Suppressor macrophage treated with lipopolysaccharide for 4 hours (primary cell): ENCODE measurements at places on chromosomes 13 and 19.

GRCh38 chr13:58202099-58202498 is 570.6 kb downstream of the PCDH17 start:
- no peak for DNase-seq

DNA sequence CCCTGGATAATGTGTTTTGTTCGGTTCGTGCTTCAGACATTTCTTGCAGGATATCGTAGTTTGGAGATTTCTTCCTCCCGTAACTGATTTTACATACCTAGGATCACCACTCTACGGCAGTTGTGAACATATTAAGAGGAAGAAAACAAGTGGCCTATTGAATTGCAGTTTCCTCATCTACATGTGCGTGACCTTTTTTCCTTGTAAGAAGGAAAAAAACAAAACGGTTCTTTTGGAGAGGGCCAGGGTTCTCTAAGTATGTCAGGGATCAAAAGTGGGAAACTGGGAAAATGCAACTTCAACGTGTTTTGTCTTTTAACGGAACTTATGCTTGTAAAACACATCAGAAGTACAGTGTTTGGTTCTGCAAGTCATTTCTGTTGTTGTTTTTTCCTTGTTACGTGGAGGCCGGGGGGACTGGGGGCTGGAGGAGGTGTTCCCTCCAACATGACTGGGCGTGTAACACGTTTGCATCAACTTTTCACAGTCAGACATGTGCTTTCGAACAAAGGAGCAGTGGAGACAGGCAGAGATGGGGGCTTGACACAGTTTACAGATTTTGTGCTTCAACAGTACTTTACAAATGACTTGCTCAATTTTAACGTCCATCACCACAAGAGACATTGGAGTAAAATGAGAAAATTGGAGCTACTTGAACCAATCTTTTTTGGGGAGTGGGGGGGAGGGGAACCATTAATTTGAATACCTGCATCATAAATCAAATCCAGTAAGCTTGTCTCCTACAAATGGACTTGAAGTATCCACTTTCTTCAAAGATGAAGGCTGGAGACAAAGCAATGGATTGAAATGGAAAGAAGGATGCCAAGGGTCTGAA is 3.8 kb downstream of the ZC3H4 start:
- peak; percentile 46 for DNase-seq

DNA sequence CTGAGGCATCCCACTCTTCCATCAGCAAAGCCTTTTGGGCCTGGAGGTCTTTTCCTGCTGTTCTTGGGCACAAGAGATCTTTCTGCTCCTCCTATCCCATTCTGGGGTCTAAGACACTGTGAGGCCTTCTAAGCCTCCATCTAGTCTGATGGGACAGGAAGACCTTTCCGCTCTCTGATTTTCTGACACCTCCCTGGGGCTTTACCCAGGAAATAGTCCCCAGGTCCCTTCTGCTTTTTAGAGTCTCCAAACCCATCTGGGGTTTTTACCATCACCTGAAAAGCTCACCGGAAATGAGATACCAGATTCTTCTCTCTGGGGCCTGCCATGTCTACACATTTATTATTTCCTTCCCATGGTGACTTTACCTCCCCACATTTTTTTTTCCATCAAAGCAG is 21.1 kb downstream of the CLEC17A start:
- DNase-seq = no peak

DNA sequence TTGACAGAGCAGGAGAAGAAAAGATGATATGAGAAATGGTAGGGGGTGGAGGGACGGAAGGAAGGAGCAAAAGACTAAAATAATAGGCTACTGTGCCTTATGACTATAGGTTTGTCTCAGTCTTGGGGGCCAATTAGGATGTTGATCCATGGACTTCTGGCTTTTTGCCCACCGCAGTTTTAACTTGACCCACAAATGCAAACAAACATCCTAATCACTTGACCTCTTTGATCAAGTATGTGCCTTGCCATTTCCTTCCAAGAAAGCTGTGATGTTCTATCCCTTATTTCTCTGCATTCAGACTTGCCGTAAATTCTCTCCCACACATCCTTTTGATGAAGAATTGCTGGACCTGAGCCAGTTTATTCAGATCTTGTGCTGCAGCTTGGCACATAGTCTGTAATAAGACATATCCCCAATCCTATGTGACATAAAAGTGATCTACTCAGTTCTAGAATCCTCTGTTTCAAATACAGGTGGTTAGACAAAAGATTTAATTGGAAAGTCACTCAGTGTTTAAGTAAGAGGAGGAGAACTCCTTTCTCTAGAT is 62.8 kb downstream of the TPT1 start:
- no peak for DNase-seq

DNA sequence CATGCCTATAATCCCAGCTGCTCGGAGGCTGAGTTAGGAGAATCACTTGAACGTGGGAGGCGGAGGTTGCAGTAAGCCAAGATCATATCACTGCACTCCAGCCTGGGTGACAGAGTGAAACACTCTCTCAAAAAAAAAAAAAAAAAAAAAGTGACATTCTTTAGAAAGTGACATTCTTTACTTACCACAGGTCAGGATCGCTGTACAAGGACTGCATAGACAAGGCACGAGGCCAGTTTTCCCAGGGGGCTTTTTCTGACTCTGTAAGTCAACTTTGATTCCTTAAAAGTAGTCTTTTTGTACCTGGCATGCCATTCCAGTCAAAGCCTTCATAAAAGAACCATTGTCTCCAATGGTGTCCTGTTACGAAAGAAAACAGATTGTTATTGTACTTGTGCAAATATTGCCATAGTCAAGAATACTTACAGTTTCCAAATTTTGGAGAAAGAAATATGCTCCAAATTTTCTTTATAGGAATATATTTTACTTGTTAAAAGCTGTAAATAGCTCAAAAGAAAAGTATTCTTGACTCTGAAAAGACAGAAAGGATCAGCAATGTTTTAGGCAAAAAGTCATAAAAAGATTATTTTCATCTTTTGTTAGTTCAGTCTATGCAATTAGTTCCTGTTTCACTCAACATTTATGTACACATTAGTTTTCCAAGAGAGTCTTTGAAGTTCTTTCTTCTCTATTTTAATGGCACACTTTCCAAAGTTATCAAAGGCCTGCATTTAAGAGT is 39.3 kb downstream of the CEACAM1 start:
- no peak for DNase-seq

DNA sequence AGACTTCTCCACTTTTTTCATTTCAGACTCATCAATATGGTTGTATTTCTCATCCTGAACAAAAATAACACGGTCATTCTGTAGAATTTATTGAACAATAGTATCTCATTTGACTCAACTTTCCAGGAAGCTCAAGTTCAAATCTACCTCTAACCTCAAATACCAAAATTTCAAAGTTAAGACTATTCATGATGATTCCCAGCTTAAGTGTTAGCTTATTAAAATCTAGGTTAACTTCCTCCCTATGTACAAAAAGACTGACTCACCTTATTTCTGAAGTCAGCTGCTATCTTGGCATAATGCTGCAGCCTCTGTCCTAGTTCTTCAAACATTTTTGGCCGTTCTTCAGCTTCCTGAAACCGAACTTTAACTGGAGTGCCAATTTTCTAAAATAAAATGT is 23.2 kb downstream of the HSPH1 start:
- DNase-seq = no peak

- no peak for DNase-seq
Observed at GRCh38 chr19:9883231-9883758, 48.2 kb downstream of the PIN1 start.

- DNase-seq = no peak
Observed at GRCh38 chr13:55815458-55816033, 1325.2 kb upstream of the PRR20A start.

DNA sequence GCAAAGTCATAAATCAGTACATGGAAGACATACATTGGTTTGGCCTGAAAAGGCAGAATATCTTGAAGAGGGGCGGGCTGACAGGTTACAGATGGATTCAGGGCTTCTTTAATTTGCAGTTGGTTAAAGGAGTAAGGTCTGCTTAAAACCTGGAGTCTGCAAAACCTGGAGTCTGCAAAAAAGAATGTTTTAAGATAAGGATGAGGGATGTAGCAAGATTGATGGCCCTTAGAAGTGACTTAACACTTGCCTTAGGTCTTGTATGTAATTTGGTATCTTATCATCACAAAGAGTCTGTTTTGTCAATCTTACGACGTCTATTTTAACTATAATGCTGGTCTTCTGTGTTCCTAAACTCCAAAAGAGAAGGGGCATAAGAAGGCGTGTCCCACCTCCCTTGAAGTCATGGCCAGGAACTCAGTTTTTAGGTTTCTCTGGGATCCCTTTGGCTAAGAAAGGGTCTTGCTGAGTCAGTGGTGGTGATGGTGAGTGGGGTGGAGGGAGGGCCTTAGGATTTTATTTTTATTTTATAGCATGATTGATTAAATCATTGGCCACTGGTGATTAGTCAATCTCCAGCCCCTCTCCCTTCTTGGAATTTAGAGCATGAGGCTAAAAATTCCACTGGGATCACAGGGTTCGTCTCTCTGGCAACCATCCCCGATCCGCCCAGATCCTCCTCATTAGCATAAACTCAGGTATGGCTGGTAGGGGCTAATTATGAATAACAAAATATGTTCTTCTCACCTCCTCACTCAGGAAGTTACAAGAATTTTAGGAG is 10.1 kb upstream of the HAS1 start:
- no peak for DNase-seq

- DNase-seq = no peak
Observed at GRCh38 chr13:54750521-54750920, 1721.9 kb downstream of the OLFM4 start.

DNA sequence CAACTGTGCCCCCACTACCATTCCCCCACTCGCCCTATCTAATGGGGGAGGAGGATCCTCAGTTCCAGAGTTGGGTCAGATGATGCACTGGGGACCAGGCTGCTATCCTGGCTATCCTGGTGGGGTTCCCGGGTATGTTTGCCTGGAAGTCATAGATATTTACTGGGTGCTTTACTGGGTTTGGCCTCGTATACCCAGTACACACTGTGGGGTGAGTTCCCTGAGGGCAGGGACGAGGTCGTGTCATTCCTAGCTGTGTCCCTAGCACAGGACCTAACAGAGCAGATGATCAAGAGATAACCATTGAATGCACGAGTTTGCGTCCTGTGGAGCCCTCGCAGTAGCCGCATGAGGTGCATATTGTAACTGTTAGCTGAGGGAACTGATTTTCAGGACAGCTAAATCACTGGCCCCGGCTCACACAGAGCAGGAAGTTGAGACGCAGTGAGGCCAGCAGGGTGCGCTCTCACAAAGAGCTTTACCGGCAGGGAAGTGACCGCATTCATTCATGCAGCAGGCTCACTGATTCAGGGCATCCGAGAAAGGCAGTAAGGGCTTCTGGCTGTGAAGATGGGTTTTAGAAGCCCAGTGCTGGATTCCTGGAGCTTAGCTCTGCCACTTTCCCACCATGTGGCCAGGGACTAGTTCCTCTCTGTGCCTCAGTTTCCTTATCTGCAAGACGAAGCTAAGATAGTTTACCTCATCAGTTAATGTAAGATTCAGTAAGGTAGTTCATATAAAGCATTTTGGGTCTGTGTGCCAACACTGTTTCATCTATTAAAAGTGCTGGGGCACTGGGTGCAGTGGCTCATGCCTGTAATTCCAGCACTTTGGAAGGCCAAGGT is 6.0 kb downstream of the RUVBL2 start:
- DNase-seq = peak; percentile 69
